ENCODE measurements at places on chromosomes 12 and 14.

- DNase-seq = no peak
Measured at GRCh38 chr12:56996793-56997545, 9.4 kb downstream of the ZBTB39 start.

GRCh38 chr14:59630288-59630963 is 53.8 kb upstream of the CCDC175 start:
- DNase-seq = peak; percentile 23

DNA sequence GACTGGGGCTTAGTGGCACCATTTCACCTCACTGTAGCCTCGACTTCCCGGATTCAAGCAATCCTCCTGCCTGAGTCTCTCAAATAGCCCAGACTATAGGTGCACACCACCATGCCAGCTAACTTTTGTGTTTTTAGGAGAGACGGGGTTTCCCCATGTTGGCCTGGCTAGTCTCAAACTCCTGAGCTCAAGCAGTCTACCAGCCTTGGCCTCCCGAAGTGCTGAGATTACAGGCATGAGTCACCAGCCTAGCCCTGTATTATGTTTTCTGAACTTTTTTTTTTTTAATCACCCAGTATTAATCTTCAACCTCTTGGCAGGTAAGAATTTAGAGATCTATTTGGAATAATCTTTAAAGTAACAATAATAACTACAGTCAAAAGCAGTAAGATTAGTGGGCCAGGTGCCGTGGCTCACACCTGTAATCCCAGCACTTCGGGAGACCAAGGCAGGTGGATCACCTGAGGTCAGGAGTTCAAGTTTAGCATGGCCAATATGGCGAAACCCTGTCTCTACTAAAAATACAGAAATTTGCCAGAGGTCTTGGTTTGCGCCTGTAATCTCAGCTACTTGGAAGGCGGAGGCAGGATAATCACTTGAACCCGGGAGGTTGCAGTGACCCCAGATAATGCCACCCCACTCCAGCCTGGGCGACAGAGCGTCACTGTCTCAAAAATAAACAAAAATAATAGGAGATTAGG is 8.6 kb downstream of the NANOG start:
- DNase-seq = no peak

GRCh38 chr14:38255408-38255672 is 553 bp downstream of the CLEC14A start:
- DNase-seq = no peak
